ENCODE measurements at places on chromosomes 16 and 17.

DNA sequence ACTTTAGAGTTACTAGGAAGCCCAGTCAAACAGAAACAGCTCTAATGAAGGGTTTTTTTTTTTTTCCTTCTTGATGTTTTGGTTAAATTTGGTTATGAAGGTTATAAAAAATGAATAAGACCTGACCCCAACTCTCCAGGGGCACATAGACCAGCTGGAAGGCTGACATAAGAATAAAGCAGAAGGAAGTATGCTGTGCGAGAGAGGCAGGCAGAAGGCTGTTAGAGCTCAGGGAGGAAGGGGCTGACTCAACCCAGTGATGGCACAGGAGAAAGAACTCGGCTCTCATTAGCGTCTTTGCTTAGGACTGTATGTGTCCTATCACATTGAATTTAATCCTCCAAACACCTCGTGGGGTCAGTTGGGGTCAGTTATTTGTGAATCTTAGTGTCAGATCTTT is 474.6 kb downstream of the PMP22 start:
- DNase-seq, result peak; percentile 41

DNA sequence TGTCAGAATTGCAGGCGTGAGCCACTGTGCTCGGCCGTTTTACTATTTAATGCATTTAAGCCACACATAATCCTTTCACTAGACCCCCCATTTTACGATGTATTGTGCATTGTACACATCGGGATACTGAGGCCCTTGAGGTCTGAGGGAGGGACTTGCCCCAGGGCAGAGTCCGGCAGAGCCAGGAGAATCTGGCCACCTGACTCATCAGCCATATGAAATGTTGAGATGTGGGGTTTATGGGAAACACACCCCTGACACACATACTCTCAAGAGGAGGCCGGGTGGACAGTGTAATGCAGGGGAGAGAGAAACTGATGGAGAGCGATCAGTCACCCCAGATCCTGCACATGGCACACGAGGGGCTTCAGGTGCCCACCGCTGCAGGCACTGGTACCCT is 196.6 kb downstream of the ZNF423 start:
- no peak for DNase-seq

GRCh38 chr16:49491771-49492761 is 118.5 kb downstream of the C16orf78 start:
- DNase-seq, result no peak

GRCh38 chr16:2883458-2883908 is 468 bp downstream of the FLYWCH2 start:
- DNase-seq, result no peak

DNA sequence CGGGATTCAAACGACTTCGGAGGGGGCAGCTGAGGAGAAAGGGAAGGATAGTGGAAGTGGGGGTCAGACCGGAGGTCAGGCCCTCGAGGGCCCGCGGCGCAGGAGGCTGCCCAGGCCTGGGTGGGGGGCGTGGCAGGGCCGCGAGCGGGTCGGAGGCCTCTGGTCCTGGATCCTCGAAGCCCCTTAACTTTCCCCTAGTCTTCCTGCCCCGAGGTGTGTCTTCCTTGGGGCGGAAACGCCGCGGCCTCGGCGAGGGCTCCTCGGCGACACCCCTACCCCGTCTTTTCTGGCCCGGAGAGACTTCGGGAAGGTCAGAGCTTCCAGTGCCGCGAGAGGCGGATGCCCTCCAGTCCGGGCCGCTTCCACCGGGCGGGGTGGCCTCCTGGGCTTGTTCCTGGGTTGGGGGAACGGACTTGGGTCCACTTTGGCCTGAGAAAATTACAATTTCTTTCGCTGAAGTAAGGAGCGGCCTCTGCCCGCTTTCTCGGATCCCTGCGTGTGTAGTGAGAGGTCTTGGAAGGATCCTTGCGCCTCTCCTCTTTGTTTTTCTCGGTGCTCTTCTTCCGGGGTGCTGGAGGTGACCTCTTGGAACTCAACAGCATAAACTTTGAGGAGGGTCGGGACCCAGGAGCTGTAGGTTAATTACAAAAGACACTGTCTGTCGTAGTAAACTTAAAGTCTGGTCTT is 491 bp downstream of the IST1 start:
- DNase-seq, result peak; percentile 8

GRCh38 chr17:1203967-1204291 is 24.1 kb upstream of the ABR start:
- no peak for DNase-seq

DNA sequence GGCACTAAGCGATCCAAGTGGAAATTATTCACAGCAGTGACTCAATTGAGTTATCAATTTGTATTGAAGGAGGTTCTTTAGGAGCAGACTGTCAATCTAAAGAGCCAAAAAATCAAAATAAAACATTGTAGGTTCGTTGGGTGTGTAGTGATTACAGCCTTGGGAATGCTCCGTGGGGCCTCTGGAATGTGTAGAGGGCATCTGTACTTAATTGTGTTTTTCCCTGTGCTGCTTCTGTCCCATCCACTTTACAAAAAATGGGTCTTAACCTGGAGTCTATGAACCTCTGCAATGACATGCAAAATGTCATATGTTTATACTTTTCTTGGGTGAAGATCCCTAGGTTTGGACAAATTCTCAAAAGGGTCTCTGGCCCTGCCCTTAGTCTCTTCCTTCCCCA is 215.1 kb downstream of the CCDC182 start:
- no peak for DNase-seq

DNA sequence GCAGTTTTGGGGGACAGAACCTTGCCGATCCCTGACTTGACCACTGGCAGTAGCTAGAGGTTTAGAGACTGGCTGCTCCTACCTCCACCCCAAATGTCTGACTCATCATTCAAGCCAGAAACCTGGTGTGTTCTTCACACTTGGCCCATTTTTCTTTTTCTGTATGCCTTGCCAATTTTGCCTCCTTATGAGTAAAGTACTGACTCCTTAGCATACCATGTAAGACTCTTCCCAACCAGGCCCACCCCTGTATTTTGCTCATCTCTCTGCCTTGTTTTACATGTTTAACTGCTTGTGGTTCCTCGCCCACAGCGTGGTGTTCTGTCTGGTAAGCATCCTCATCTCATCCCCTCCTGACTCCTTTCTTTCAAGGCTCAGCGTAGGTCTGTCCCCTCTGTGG is 37.9 kb downstream of the NUP88 start:
- no peak for DNase-seq

DNA sequence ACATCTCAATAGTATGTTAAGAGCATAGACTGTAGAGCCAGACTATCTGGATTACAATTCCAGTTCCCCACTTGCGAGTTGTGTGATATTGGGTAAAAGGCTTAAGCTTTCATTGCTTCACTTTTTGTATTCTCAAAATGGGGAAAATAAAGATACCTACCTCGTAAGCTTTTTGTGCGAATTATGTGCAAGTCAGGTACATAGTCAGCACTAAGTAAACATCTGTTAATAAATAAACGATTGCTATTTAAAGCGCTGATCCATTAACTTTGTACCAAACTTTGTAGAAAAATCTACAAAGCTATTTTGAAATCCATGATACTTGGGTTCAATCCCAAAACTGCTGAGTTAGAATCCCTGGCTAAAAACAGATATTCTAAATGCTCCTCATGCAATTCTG is 19.6 kb downstream of the ABCA6 start:
- DNase-seq, result no peak

- no peak for DNase-seq
Measured at GRCh38 chr16:54546521-54546920, 259.9 kb upstream of the IRX3 start.

GRCh38 chr17:42673885-42674754 is 2.7 kb downstream of the PLEKHH3 start:
- DNase-seq, result no peak

DNA sequence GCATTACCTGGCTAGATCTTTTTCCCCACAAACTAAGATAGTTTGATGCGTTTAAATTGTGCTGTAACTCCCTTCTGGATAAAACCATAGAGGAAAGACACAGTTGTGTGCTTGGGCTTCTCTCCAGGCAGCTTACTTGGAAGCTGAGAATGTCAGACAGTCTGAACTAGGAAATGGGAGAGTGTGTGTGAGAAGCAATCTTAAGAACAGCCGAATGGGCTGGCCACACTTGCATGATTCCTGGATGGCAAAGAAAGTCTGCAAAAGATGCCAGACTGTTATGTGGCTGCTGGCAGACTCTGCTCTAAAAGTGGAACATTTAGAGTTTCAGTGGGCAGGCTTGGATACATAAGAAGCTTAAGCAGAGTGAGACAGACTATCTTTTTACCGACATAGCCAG is 384.3 kb upstream of the PSMD7 start:
- no peak for DNase-seq

GRCh38 chr16:30946671-30947540 is 2.0 kb upstream of the ORAI3 start:
- no peak for DNase-seq

- no peak for DNase-seq
Measured at GRCh38 chr17:78314683-78315354, 45.1 kb downstream of the SOCS3 start.

DNA sequence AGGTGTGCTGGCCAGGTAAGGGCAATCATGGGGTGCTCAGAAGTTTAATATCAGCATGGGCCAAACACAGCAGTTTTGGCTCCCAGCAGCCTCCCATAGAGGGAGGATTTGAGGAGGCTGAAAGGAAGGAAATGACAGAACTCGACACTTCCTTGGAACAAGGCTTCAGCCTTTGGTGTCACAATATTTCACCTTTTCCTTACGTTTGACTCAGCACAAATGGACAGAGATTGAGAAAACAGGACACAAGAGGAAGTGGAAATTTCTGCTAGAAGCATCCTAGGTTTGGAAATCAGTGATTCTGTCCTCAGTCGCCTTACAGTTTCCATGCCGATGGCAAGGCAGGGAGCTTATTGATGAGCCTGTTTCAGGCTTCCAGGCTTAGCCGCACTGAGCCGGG is 181.4 kb downstream of the MAF start:
- no peak for DNase-seq

GRCh38 chr16:84775262-84775810 is 44.4 kb upstream of the CRISPLD2 start:
- DNase-seq, result no peak

GRCh38 chr16:46651305-46651704 is 30.1 kb upstream of the SHCBP1 start:
- DNase-seq, result no peak

DNA sequence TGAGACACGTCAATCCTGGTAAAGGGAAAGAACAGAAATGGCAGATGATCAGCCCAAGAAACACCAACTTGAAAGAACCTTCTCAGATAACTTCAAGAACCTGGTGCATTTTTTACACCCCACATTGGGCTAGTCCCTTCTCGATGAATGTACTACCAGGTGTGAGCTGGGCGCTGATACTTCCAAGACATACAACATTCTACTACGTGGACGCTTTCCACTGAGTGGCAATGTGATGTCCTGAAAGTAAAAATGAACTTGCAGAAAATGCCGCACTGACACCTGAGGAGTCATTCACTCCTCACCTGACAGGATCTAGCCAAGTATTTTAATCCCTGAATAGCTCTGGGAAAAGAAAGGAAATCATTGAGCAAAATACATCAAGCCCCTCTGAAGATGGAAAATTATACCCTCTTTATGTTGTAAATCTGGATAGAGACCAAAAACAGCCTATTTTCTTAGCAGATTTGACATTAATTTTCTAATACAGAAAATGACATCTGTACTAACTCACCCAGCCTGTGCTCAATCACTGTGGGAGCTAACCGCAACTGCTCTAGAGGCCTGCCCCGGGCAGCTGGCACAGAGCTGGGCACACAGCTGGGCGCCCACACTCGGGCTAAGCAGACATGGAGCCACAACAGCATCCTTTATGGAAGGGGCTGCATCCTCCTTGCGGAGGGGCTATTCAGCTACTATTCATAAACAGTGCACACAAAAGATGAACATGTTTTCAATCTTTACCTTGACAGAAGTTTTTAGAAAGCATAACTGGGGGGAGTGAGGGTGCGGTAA is 16.2 kb downstream of the SNN start:
- DNase-seq, result no peak

DNA sequence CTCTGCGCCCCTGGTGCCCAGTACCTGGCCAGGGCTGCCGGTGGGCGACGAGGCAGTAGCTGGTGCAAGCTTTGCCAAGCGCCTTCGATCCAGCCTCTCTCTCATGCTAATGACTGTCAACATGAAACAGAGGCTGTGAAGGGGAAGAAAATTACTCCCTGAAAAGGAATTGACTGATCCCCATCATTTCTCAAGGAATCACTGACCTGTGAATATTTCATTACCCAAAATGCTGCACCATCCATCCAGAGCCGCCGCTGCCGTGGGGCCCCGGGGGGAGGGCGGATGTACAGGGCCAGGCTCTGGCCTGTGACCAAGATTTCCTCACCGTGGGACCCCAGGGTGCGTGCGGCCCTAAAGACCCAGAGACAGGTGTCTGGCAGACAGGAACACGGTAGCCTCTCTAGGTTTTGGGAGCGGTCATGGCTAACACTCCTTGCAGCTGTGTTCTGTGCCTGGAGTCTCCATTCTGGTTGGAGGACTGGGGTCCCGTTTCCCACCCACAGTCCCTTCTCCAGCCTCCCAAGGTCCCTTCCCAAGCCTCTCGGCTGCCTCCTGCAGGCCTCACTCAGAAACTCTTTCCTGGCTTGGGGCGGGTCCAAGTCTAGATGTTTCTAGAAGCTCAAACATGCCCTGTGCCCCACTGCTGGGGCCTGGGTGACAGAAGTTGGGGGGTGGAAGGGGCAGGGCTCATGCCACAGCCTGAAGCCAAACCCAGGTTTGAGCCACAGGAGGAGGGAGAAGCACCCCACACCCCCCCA is 73.3 kb downstream of the ENGASE start:
- no peak for DNase-seq

GRCh38 chr16:12409700-12410099 is 394.0 kb downstream of the CPPED1 start:
- no peak for DNase-seq

DNA sequence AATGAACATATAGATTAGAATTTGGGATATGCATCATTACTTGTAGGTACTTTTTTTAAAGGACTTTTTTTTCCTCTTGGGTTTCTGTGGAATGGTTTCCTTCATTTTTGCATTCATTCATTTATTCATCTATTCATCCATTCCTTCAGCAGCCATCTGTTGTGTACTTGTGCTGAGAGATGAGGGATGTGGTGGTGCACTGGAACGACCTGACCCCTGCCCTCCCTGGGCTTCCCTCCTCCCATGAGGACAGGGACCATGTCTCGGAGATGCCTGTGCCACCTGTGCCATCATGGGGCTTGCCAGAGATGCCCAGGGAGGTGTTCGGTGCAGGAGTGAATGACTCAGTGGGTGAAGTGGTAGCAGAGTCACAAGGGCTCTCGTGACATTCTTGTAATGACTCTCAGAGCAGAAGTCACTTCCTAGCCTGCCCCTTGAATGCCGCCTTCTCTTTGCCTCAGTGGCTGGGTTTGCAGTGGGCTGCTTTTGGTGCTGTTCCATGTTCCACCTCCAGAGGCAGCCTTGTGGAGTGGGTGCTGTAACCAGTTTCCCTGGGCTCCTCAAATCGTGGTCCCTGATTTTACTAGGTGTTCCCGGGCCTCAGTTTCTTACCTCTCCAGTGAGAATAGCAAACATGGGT is 43.9 kb downstream of the CLEC16A start:
- no peak for DNase-seq

- DNase-seq, result no peak
Measured at GRCh38 chr16:23734176-23734893, 20.5 kb upstream of the CHP2 start.

GRCh38 chr17:41665566-41666236 is 23.0 kb upstream of the EIF1 start:
- peak; percentile 59 for DNase-seq

- no peak for DNase-seq
Measured at GRCh38 chr17:8892338-8892690, 24.8 kb upstream of the PIK3R6 start.

GRCh38 chr16:65111306-65111705 is 10.6 kb downstream of the CDH11 start:
- no peak for DNase-seq

GRCh38 chr17:2087597-2088211 is 32.8 kb downstream of the HIC1 start:
- no peak for DNase-seq

GRCh38 chr16:30986129-30986991 is 1.4 kb downstream of the HSD3B7 start:
- no peak for DNase-seq
